ENCODE measurements at places on chromosomes 16 and 17.

DNA sequence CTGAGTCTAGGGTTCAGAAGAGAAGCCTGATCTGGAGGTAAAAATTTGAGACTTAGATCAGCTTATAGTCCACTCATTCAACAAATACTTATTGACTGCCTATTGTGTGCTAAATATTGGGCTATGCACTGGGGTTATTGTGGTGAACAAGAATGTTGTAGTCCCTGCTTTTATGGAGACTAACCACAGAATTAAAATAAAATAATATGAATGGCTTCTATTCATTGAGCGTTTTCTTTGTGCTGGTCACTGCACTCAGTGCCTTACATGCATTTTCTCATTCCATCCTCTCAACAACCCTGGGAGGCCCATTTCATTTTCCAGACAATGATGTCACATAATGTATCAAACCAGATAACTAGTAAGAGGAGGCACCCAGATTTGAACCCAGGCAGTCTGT, 4.8 kb downstream of the NEK8 start:
- DNase-seq: no peak

- peak; percentile 29 for DNase-seq
These were observed 93.2 kb upstream of the PIRT start for GRCh38 chr17:10931133-10931532.

- DNase-seq: no peak
These were observed 24.0 kb downstream of the IL21R start for GRCh38 chr16:27425961-27426360.

GRCh38 chr16:17930280-17930679, 406.3 kb downstream of the NPIPA8 start:
- DNase-seq: no peak

DNA sequence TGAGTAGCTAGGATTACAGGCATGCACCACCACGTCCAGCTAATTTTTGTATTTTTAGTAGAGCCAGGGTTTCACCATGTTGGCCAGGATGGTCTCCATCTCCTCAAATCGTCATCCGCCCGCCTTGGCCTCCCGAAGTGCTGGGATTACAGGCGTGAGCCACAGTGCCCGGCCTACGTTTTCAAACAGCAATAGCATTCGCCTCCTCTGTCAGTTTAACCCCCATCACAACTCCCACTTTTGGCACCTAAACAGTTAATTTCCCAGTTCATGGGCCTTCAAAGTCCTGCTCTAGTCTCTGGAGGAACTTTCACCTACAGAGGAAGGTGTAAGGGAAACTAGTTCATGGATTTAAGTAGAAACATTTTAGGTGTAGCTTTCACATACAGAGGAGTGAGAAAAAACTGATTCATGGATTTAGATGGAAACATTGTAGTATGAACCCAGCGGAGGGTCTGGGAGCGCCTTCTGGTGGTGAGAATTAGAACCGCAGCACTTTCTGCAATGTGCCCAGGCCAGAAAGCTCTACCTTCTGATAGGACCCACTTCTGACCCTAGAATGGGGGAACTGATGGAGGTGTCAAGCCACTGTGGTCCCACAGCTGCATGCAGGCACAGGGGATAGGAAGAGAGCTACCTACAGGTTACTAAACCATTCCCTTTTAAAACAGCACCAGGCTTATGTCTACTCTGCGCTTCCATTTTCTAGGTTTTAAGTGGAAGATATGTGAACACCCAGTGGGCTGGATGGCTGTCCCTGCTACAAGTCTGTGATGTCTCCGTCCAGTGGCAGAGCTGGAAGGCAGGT, 12.0 kb upstream of the MEOX1 start:
- DNase-seq: peak; percentile 54

- no peak for DNase-seq
These were observed 1.2 kb downstream of the NLGN2 start for GRCh38 chr17:7408863-7409262.

- DNase-seq: no peak
These were observed 257.4 kb downstream of the KCNJ2 start for GRCh38 chr17:70426752-70427151.

GRCh38 chr17:65418622-65419021, 142.8 kb downstream of the AXIN2 start:
- no peak for DNase-seq

DNA sequence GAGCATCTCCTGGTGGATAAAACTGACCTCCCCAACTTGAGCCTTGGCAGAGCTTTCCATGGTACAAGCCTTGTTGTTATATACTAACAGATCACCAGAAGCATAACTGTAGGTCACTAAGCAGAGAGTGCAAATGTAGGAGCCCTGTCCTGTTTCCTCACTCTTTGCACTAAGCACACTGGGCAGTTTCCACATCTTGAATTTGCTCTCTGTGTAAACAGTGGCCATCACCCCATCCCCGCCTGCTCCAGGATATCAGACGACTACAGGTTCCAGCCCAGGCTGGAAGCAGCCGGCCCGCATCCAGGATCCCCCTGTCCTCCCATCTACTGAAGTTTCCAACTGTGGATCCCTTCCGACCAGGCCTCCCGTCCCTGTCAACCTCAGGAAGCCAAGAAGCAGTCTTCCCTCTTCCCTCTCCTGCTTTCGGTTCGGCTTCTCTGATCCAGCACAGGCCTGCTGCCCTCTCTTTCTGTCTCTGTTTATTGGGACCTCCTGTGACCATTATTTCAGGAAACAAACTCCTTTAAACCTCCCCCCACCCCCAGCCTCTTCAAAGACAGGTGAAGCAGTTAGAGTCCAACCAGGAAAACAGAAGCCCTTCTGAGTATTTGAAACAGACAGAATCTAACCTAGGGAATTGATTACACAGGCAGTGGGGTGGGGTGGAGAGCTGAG, 22.6 kb upstream of the CACNG4 start:
- DNase-seq: no peak

GRCh38 chr16:80117556-80118130, 423.1 kb upstream of the DYNLRB2 start:
- DNase-seq: no peak

GRCh38 chr17:49496183-49496866, 1.2 kb downstream of the NGFR start:
- DNase-seq: peak; percentile 84

Measured in D721Med (cell line).